ENCODE measurements at places on chromosomes 11 and 22.

GRCh38 chr11:27381238-27381666, 18.2 kb upstream of the CCDC34 start:
- no peak for DNase-seq

DNA sequence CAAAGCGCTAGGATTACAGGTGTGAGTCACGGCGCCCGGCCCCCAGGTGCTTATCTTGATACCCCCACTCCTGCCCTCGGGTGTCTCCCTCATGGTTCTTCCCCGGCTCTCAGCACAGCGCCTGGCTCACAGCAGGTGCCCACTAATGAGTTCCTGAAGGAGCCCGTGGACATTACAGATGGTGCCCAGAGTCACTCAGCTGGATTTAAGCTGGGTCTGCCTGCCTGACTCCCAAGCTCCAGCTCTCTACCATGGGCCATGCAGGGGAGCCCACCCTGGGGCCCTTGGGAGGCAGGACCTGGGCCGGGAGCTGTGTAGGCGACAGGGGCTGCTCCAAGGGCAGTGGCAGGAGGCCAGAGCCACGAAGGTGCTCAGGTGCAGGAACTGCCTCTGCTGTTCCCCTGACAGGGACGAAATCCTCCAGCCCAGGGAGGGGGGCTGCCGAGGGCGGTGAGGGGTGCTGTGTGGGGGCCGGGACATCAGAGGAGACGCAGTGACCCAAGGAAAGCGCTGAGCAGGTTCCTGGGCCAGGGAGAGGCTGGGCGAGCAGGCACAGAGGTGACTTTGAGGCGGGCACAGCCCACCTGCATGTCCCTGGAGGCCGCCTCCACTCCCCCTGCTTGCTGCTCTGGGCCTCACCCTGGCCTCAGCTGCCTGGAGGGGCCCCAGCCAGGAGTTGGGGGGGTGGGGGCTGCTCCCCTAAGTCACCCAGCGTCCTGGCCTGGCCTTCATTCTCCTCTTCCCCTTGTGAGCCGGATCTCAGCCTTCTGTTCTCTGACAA, 14.6 kb upstream of the FLRT1 start:
- DNase-seq: no peak

- peak; percentile 39 for DNase-seq
Measured at GRCh38 chr11:128627666-128628324, 40.4 kb upstream of the ETS1 start.

DNA sequence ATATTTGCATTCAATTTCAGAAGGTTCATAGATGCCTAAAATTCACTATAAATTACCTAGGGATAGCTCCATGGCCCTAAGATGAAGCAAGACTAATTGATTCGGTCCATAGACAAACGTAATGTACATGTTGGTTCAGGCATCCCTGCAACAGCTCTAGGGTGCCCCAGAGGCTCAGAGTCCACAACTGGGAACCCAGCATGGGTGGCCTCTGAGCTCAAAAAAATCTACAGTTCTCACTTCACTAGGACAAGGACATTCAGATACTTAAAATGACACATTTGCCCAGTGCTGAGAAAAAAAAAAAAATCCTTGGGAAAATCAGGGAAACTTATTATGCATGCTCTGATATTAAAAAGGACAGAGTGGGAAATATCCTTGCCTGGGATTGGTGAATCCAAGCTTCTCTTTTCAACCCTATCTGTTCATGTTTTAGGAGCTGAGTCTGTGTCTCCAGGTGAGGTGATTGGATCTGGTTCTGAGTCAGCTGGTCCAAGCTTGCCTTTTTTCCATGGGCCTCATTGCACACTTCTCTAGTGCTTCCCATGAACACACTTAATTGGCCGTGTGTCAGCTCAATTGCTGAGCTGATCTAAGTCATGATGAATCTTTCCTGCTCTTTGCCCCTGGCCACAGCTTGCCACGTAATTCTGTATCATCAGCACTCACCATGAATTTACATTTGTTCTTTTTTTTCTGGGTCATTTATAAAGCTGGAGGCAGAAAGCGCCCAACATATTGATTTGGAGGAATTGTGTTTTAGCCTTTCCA, 116.3 kb upstream of the RCN1 start:
- DNase-seq: no peak

DNA sequence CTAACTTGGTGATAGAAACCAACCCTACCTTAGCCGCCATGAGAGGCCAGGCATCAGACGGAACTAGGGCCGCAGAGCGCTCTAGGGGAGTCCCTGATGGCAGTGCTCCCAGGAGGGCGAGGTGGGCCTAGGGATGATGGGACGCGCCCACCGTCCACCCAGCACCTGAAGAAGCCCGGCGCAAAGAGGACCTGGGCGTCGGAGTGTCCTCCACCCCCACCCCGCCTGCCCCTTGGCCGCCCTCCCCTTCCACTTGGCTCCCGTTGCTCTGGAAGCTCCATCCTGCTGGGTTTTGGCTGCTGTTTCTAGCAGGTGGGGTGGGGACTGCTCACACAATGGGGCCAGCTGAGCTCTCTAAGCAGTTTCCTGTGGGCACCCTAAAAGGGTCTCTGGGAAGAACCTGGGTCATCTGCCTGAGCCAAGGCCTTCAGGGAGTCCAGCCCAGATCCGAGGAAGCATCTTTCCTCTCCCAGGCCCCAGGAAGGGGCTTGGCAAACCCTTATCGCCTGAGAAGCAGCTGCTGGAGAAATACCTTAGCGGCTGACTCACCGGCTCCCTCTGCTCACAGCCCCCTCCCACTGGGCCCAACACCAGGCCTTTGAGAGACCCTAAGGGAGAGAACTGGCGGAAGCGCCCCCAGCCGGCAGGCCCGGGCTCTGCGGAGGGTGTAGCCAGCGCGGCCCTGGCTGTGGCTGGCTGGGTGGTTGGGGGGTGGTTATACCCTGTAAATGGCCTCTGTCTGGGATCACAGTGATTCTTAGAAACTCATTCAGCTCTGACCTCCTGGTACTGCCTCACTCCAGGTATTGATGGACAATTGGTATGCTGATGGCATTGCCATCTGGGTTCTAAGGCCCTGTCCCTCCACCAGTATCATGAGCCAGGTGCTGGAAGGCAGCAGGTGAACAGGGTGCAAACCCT, 19.3 kb downstream of the CREB3L1 start:
- DNase-seq: peak; percentile 98

GRCh38 chr22:38449776-38450175, 5.2 kb downstream of the KCNJ4 start:
- no peak for DNase-seq

DNA sequence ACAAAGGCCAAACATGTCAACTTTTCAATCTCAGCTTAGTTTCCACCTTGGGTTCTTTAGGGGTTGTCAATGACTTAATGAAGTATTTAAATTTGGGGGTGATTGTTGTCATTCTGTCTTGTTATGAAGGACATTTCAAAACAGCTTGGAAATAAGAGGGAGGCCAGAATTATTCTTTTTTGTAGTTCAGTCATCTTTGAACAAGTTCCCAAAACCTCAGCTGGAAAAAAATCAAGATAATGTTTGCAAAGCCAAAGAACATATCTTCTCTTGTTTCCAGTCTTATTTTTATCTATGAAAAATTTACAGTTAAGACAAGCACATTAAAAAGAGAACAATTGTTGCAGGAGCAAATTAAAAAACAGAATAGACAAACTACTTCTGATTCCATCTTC, 612.8 kb downstream of the INSC start:
- DNase-seq: no peak

- no peak for DNase-seq
Measured at GRCh38 chr22:48968201-48968959, 859.3 kb downstream of the BRD1 start.

DNA sequence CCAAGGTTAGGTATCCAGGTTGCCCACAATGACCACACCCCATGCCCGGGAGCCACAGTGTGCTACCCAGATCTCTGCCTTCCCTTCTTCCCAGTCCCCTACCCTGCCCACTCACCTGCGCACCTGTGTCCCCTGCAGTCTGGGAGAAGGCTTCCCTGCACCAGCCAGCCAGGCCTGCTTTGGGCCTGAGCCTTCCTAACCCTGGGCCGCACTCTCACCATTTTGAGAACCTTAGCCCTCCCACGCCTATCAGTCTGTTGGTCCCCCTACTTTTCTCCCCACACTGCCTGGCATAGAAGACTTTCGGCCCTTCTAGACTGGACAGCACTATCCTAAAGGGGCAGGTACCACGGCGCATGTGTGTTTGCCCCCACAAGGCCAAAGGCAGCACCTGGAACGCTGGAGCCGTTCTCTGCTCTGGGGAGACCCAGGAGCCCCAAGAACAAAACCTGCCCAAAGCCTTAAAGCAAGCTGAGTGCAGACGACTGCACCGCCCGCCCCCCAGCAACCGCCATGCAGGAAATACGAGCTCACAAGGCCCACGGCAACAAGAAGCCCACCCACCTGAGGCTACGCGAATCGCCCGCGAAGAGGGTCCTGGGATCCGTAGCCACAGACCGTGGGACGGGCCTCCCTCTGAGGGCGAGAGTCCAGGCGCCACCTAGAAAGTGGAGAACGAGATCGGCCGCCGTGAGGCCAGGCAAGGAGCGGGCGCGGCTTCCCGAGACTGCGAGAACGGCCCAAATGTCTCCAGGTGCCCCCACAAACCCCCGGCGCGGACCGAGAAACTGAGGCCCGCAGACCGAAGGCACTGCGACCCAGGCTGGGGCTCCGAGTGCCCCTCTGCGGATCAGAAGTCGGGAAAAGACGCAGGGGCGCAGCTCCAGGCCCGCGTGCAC, 546 bp downstream of the GNB1L start:
- DNase-seq: no peak

GRCh38 chr22:47225080-47225930, 462.9 kb downstream of the TBC1D22A start:
- no peak for DNase-seq
